ENCODE measurements at places on chromosomes 13 and 19.

GRCh38 chr13:45601680-45602079, 13.9 kb downstream of the ERICH6B start:
- no peak overlapping the region for H3K4me3 ChIP-seq
- H3K27me3 ChIP-seq, result peaks cover 9% of the 10 kb centered on the region
- H3K27ac ChIP-seq, result no peak overlapping the region
- ATAC-seq, result no peak
- no peaks in the 10 kb centered on the region for H3K4me1 ChIP-seq
- no peaks in the 10 kb centered on the region for H3K36me3 ChIP-seq

DNA sequence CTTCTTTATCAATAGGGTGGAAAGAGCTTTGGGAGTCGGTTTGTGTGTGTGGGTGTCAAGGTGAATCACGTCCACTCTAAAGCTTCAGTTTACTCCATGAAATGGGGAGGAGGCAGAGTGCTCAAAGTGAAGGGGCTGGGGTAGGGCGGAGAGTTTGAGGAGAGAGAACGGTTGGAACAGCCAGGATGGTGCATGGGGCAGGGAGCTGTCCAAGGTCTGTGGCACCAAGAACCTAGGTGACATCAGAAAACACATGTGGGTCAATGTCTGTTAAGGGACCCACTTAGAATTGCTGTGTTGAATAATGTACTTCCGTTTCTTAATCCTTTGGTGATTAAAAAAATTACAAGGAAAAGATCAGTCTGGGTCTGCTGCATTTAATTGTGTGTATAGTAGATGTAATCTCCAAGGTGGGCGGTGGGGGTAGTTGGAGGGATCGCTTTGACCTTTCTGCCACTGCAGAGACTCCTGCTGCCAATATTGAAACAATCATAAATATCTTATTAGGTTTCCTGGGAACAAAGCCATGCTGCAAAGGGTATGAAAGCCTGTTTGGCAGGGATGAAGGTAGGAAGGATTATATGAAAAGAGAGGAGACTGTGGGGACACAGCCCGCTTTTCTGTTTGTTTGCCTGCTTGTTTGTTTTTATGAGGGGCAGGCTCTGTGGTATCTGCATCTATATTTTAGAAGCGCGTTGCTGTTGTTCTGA, 122.3 kb downstream of the ATP8A2 start:
- no peaks in the 10 kb centered on the region for H3K4me1 ChIP-seq
- peaks cover 8% of the 10 kb centered on the region for H3K27me3 ChIP-seq
- H3K4me3 ChIP-seq, result no peak overlapping the region
- H3K27ac ChIP-seq, result no peak overlapping the region
- no peaks in the 10 kb centered on the region for H3K36me3 ChIP-seq
- ATAC-seq, result no peak

GRCh38 chr19:41352609-41353465, 885 bp downstream of the TGFB1 start:
- peak overlapping the region; percentile 99 for H3K4me3 ChIP-seq
- peaks cover 32% of the 10 kb centered on the region for H3K36me3 ChIP-seq
- H3K27ac ChIP-seq, result peak overlapping the region; percentile 91
- peak; percentile 52 for ATAC-seq
- H3K4me1 ChIP-seq, result peaks cover 74% of the 10 kb centered on the region

GRCh38 chr19:13788991-13789390, 6.3 kb upstream of the ZSWIM4 start:
- peaks cover 43% of the 10 kb centered on the region for H3K4me1 ChIP-seq
- no peaks in the 10 kb centered on the region for H3K27me3 ChIP-seq
- peak overlapping the region; percentile 98 for H3K27ac ChIP-seq
- peak; percentile 42 for ATAC-seq

GRCh38 chr13:46801858-46802257, 4.9 kb upstream of the ESD start:
- no peaks in the 10 kb centered on the region for H3K36me3 ChIP-seq
- peaks cover 13% of the 10 kb centered on the region for H3K27me3 ChIP-seq
- no peak overlapping the region for H3K4me3 ChIP-seq
- H3K27ac ChIP-seq, result no peak overlapping the region
- peaks cover 6% of the 10 kb centered on the region for H3K4me1 ChIP-seq

DNA sequence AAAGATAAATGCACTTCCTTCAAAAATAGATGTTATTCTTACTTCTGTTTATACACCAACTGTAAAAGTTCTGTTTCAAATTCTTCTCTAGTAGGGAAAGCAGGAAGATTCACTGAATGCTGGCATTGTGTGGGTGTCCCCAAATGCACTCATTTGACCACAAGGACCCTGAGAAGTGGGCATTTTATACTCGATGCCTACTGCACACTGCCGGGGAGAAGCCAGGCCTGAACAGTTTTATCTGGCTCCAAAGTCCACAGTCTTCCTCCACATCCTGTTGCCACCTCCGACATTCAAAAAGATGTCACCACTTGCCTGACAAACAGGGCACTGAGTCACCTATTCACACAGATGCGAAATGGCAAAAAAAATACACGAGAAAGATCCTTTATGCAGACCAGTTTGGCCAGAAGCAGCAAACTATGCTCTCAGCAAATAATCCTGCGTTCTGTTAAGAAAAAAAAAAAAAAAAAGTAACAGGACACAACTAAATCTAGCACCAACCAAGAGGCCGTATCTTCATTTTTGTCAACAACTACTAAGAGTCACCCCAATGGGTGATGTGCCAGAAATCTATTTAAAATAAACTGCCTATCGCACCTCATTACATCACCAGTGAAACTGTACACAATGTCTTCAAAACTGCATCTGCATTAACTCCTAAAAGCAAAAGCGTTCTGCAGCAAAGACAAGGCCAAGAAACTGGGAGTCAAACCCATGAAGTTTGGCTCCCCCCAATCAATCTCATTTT, 6.2 kb downstream of the ZC3H4 start:
- H3K4me1 ChIP-seq, result peaks cover 60% of the 10 kb centered on the region
- peaks cover 44% of the 10 kb centered on the region for H3K36me3 ChIP-seq
- H3K27ac ChIP-seq, result peak overlapping the region; percentile 98
- H3K4me3 ChIP-seq, result peak overlapping the region; percentile 2
- no peaks in the 10 kb centered on the region for H3K27me3 ChIP-seq
- ATAC-seq, result no peak

GRCh38 chr13:104355041-104355670, 1288.9 kb upstream of the SLC10A2 start:
- H3K4me1 ChIP-seq, result no peaks in the 10 kb centered on the region
- no peak overlapping the region for H3K4me3 ChIP-seq

DNA sequence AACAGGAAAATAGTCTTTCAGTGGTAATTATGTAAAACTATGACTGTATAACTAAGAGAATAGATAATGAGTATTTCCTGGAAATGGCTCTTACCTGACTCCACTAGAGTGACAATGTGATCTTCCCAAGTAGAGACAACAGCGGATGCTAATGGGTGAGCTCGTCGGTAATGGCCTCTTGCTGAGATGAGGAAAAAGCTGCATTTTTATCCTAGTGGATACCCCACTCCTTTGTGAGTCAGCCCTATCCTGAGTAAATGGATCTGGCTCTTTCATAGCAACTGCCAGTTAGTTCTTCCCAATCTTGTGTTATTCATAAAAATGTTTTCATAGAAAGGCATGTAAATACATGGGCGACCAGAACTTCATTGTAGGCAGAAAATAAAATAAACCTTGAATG, 299.5 kb downstream of the NALCN start:
- peaks cover 11% of the 10 kb centered on the region for H3K27me3 ChIP-seq
- no peaks in the 10 kb centered on the region for H3K36me3 ChIP-seq
- H3K27ac ChIP-seq, result no peak overlapping the region
- no peaks in the 10 kb centered on the region for H3K4me1 ChIP-seq
- ATAC-seq, result no peak

- H3K27ac ChIP-seq, result no peak within 1 kb of the TSS
- ATAC-seq, result no peak
- peaks cover 16% of the 10 kb centered on the region for H3K36me3 ChIP-seq
- H3K4me1 ChIP-seq, result peaks cover 35% of the 10 kb centered on the region
- peak within 1 kb of the TSS; percentile 81 for H3K4me3 ChIP-seq
- peaks cover 38% of the 10 kb centered on the region for H3K27me3 ChIP-seq
Observed at GRCh38 chr19:11480715-11481533, at the start of gene ELAVL3. Gene ELAVL3 (minus strand): TSS chr19:11481046. CDS start chr19:11480608, 438 bp downstream.

- H3K27ac ChIP-seq, result no peak overlapping the region
- no peaks in the 10 kb centered on the region for H3K4me1 ChIP-seq
- no peaks in the 10 kb centered on the region for H3K27me3 ChIP-seq
- H3K4me3 ChIP-seq, result no peak overlapping the region
Observed at GRCh38 chr13:102261809-102262208, 140.0 kb downstream of the FGF14 start.

DNA sequence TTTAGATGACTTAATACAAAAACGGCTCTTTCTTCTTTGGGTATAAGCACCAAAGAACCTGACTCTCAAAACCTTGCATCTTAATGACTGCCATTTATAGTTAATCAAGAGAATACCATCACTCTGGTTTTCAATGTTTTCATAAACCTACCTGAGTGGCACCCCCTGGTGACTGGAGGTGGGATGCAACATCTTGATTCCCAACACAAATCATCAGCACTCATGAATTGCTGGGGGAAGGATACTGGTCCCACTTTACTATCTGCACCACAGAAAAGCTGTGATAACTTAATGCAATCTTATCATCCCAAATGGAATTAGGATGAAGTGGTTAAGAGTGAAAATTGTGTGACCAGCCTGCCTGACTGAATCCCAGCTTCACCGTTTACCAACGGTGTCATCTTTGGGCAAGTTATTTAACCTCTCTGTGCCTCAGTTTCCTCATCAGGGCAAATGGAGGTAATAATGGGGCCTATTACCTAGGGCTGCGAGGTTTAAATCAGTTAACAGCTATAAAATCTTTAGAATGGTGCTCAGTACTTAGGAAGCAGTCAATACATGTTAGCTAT, 366.4 kb downstream of the KLF12 start:
- no peaks in the 10 kb centered on the region for H3K27me3 ChIP-seq
- peak overlapping the region; percentile 88 for H3K27ac ChIP-seq
- ATAC-seq, result no peak
- H3K36me3 ChIP-seq, result peaks cover 26% of the 10 kb centered on the region
- H3K4me3 ChIP-seq, result no peak overlapping the region

DNA sequence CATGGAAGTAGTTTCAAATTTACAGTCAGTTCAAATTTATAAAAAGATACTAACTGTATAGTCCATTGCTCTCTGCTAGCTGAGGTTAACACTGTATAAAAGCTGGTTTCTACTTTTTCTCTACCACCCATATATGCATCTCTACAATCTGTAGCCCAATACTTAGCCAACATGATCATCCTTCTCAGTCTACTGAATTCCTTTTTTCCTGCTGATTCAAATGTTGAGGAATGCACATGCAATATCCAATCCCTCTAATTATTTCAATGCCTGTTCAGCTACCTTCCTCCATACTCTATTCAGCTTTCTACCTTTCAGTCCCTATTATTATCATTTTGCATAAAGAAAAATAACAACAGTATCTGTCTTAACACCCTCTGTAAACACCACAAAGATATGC, 15.6 kb downstream of the KPNA3 start:
- H3K4me1 ChIP-seq, result peaks cover 47% of the 10 kb centered on the region
- H3K36me3 ChIP-seq, result peaks cover 8% of the 10 kb centered on the region
- no peak overlapping the region for H3K27ac ChIP-seq
- no peak overlapping the region for H3K4me3 ChIP-seq

GRCh38 chr19:56927791-56928207, 87.3 kb upstream of the PEG3 start:
- no peaks in the 10 kb centered on the region for H3K36me3 ChIP-seq
- no peak for ATAC-seq
- no peak overlapping the region for H3K4me3 ChIP-seq
- no peak overlapping the region for H3K27ac ChIP-seq

GRCh38 chr19:55113570-55114039, 3.8 kb downstream of the PPP1R12C start:
- H3K27ac ChIP-seq, result no peak overlapping the region
- H3K4me1 ChIP-seq, result peaks cover 53% of the 10 kb centered on the region
- H3K4me3 ChIP-seq, result no peak overlapping the region
- H3K27me3 ChIP-seq, result no peaks in the 10 kb centered on the region
- peaks cover 30% of the 10 kb centered on the region for H3K36me3 ChIP-seq

- peak overlapping the region; percentile 93 for H3K27ac ChIP-seq
- peaks cover 72% of the 10 kb centered on the region for H3K4me1 ChIP-seq
- peak overlapping the region; percentile 90 for H3K4me3 ChIP-seq
Observed at GRCh38 chr19:2059422-2060201, 8.6 kb upstream of the MKNK2 start.

GRCh38 chr19:658916-659839, 3.8 kb downstream of the RNF126 start:
- peak overlapping the region; percentile 98 for H3K4me3 ChIP-seq
- H3K36me3 ChIP-seq, result peaks cover 29% of the 10 kb centered on the region
- H3K27ac ChIP-seq, result peak overlapping the region; percentile 99
- peak; percentile 58 for ATAC-seq

Measured in stimulated activated memory B cell treated with anti-CD40 and anti-IgM and Interleukin-4, amounts not matched to agents 10 μg/mL and 1 μg/mL and 100 μg/mL, for 72 hours (primary cell).